Urothelium cell line (cell line): ENCODE measurements at places on chromosomes 16 and 17.

GRCh38 chr16:30941600-30942425, 7.1 kb upstream of the ORAI3 start:
- peak; percentile 77 for DNase-seq

- DNase-seq: no peak
These were observed 788 bp upstream of the PRCD start for GRCh38 chr17:76538941-76539570.

- DNase-seq: no peak
These were observed 6.9 kb upstream of the BPTF start for GRCh38 chr17:67818110-67819002.

- peak; percentile 11 for DNase-seq
These were observed 9.4 kb upstream of the CEP20 start for GRCh38 chr16:15897834-15898254.

DNA sequence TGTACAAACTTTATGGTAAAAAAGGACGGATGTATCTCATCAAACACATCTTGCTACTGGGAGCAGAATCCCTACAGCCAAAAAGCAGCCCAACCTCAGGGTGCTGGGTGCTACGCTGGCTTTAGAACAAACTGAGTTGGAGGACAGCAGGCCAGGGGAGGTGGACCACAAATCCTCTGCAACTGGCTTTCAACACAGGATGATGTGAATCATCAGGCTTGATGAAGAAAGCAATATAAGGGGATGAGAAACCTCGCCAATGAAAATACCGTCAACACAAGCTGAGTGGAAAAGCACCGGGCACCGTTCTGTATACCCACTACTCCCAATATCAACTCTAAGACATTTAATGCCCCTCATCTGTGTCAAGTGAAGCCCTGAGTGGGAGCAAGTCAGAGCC, 14.3 kb downstream of the HBQ1 start:
- no peak for DNase-seq

DNA sequence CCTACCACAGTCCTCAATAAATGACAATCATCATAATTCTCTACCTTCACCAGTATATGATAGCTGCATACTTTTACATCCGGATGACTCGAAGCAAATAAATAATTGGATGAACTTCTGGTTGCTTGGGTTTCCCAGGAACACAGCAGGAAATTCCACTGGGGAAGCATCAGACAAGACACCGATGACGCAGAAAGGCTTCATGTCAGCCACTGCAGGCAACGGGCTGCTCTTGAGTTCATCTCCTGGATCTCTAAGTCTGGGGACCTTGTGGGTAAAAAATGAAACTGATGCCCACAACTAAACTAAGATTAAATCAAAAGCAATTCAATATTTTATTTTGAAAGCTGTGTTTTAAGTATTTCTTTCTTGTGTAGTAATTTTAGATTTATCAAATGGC, 472.1 kb upstream of the C16orf82 start:
- peak; percentile 16 for DNase-seq

DNA sequence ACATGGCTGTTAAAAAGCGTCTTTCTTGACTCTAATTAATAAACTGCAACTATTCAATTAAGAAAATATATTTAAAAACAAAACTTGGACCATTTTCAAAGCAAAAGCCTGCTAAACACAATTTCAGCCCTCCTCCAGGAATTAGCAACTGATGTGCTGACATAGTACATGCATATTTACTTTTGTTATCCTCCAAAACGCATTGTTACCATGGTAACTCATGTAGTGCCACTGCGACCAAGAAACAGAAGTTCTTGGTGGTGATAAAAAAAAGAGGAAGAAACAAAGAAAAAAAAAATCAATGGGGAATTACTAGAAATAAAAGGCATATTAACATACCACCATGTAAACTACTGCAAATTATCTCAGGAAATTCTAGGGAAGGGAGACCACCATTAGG, 793.4 kb upstream of the CDH8 start:
- DNase-seq: no peak

DNA sequence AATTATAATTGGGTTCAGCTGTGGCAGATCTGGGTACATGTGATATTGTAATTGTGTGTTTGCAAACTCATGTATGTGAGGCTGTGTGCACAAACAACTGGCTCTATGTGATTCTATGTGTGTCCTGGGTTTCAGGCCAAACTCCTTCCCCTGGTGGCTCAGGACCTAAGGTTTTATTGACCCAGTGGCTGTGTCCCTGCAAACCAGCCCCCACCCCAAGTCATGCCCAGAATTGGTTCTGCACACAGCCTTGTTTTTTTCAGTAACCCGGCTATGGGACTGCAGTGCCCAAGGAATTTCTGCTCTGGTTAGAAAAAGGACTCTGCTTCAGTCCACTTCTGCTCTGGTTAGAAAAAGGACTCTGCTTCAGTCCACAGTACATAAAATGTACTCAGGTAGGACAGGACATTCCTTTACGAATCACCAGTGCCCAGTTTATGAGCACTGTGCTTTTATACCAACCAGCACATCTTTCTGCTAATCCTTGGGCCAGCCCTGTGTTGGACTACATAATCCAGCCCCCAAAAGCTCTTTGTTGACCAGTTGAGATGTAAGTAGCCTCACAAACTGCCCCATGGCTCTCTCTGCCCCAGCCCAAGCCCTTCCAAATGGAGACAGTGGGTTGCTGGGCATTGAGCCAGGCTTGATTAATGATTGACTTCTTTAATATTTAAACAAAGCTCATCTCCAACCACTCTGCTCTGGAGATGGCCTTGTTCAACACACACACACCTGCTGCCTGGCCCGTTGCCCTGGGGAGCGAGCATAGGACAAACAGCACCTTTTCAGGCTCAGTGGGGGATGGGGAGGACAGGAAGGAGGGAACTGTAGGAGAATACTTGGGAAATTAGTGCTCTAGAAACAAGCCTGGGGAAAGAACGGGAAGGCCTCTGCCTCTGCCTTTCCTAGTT, 2.9 kb upstream of the KCNH6 start:
- DNase-seq: no peak

DNA sequence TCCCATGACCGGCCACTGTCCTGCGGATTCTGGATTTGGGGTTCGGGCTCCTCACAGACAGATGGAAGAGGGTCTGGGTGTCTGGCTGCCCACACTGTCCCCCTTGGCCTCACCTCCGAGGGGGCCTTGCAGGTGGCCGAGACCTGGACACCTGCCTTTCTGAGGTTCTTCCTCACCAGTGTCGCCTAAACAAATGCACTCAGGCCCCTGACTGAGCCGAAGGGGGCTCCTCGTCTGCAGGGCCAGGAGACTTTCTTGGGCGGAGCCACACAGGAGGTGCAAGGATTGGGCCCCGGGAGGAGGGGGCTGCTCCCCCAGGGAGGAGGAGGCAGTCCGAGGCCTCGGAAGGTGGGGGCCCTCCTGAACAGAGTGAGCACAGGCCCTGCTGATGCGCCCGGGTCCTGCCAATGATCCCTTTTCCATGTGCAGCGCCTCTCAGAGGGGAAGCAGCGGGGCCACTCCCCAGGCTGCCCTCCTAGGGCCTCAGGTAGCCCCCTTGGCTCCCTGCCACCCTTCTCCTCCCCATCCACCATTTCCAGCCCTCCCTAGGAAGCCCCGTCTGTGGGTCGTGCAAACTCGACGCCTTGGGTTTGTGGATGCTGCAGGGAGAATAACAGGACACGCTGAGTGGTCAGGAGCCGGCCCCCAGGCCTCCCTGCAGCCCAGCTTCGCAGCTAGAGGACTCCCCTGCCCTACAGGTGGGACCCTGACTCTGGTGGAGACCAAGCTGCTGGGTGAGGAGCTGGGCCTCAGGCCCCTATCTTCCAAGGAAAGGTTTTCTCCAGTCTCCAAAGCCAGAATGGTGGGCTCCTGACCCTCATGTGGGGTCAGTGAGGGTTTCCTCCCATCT, 63.4 kb upstream of the ZNF469 start:
- no peak for DNase-seq

DNA sequence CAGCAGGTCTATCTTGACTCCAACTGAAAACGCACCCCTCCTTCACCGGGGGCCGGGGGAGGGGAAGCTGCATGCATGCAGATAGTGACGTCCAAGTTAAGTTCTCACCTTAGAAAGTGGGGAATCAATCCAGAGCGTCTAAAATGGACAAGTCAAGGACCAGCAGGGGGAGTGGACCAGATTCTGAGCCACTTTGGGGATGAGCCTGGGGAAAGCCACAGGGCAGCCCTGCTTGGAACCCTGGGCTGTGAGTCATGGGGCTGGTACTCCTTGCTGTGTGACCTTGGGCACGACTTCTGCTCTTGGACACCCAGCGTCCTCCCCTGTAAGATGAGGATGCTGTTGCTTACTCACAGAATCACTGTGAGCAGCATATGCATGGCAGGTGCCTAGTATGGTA, 9.1 kb downstream of the TNFRSF13B start:
- no peak for DNase-seq

DNA sequence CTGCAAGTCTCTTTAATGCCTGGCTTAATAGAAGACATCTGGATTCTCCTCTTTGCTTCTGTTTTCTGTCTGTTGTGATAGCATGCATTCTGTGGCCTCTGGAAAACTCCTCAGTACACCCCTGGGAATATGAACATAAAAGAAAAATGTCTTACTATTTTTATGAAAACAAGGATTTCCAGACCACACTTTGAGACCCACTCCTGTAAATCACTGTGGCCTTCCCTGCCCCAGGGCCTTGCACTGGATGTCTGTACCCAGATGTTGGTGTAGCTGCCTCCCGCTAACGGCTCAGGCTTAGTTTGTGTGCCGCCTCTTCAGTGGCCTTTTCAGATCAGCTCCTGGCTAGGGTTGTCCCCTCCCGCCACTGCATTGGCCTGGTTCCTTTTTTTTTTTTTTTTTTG, 126.6 kb downstream of the SOCS1 start:
- no peak for DNase-seq
